Stimulated activated CD8-positive, alpha-beta memory T cell treated with anti-CD3 and anti-CD28 coated beads, Interleukin-15, amount 100 ng/mL, for 1 hour (primary cell): ENCODE measurements at places on chromosomes 5 and 9.

DNA sequence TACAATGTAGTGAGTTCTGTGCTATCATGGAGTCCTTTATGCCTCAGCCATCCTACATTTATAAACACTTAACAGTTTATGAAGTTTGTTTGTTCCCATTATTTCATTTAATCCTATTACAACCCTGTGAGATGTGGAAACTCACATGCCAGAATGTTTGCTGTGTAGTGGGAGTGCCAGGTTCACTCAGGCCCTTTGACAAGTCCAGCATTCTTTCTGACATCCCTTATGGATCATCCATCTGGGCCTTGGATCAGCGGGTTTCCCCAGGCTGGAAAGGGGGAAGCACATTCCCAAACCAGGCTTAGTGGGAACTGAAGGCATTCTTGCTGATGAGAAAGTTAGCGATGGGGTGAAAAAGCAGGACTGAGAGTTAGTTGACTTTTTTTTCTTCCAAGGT lies 128.1 kb upstream of the OTULINL start:
- no peak for DNase-seq

DNA sequence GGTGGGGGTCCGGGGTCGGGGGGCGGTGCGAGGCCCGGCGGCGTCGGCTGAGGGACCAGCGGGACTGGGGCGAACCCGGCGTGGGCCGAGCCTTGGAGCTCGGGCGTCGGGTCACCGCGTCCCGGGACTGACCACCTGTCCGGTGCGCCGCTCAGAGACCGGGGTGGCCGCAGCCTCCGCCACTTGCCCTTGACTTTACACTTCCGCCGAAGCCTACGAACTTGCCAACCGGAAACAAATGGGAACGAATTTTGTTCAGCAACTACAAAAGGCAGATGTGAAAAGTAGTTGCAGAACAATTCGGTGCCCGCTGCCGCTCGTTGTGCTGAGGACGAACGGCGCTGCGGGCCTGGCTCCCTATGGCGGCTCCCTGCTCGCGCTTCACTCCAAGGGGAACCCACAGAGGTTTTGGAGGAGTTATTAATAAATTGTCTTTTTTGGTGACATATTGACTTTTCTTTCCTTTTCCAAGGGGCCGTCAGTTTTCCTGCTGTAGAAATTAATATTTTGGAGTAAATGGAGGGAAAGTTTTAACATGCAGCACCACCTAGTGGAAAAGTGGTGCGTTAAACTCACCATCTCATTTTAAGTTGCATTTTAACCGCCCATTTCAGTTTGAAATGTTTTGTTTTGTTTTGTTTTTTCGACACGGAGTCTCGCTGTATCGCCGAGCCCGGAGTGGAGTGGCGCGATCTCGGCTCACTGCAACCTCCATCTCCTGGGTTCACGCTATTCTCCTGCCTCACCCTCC lies 490 bp downstream of the PCBD2 start:
- peak; percentile 18 for DNase-seq

DNA sequence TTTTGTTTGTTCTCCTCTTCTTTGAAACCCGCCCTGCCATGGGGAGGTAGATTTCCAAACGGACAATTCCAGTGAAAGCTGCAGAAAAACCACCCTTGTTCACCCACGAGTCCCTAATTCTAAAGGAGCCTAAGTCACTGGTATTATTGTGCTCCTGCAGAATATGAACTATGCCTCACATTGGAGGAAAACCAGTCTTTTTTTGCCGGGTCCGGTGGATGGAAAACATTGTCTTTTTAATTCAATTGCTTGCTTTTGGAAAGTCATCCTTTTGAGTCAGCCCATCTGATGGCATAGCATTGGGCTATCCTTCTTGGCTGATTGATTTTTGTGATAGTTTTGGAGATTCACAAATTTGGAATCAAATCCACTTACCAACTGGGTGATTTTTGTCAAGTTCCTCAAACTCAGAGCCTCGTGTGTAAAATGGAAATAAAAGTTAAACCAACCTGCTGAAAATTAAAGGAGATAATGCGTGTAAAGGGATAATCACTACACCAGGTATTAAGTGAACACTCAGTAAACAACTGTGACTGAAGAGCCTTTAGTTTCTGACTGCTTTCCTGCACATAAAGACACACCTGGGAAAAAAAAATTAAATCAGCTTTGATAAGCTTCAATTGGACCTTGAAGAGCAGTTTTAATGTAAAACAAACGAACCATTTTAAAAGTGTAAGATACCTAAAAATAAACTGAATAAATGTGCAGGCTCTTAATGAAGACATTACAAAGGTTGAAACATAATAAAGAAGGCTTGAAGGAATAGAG lies 780 bp upstream of the CCNJL start:
- DNase-seq, result no peak

GRCh38 chr5:108670591-108671289 lies 77.0 kb upstream of the FER start:
- DNase-seq, result no peak

DNA sequence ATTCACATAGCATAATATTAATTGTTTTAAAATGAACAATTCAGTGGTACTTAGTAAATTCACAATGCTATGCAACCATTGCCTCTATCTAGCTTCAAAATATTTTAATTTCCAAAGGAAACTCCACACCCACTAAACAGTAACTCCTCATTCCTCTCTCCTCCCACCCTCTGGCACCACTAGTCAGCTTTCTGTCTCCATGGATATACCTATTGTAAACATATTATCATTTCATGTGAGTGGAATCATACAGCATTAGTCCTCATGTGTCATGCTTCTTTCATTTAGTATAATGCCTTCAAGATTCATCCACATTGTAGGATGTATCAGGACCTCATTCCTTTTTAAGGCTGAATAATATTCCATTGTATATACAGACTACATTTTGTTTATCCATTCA lies 48.6 kb downstream of the PHF2 start:
- no peak for DNase-seq

GRCh38 chr5:52638732-52639131 lies 149.0 kb upstream of the ITGA1 start:
- DNase-seq, result no peak
